ENCODE measurements at places on chromosomes 6 and 20.

GRCh38 chr20:25626779-25627178, 3.0 kb upstream of the NANP start:
- DNase-seq = no peak

DNA sequence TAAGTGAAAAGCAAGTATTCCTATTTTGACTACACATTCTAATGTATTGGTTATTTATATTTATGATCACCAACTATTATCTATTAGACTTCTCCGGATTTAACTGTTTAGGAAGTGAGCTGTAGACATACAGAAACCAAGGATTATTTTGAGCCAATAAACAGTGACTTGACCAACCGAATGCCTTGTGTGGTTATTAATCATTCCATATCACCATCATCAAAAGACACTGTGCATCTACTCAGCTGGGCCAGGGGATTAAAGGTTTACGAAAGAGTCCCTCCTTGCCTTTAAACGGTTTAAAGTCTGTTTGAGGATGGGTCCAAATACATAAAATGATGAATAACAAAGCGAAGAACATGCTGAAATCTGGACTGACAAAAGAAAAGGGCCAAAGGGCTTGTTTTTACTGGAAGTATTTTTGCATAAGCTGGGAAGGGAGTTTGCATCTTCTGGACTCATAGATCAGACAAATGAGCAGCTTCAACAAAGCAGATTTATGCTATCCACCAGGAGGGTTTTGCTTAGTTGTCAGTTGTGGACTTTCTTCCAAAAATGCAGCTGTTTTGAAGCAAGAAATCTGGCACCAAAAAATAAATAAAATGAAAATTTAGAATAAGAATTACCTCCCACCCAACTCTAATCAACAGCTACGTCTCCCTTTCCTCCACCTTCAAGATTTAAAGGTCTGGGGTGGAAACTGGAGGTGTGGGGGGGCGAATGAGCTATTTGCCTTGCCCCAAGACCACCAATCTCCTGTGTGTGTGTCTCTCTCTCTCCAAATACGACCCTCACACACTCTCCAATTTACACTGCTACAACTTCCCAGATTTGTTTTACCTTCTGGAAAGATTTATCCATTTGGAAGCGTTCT, 33.6 kb upstream of the ID4 start:
- no peak for DNase-seq

DNA sequence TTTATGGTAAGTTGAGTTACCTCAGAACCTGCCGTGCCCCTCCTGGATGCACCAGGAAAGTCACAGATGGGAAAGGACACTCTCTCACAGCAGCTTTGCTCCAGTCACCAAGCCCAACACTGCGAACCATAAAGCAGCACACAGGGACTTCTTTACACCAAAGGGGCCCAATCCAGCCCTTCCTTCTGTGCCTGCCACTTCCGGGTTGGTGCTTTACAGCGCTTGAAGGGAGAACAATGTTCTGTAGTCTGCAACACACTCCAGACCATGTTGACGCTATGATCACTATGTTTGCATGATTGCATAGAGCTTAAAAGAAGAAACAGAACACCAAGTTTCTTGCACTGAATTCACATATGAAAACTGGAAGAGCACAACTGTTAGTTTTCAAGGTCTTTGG, 57.1 kb downstream of the SERAC1 start:
- no peak for DNase-seq

DNA sequence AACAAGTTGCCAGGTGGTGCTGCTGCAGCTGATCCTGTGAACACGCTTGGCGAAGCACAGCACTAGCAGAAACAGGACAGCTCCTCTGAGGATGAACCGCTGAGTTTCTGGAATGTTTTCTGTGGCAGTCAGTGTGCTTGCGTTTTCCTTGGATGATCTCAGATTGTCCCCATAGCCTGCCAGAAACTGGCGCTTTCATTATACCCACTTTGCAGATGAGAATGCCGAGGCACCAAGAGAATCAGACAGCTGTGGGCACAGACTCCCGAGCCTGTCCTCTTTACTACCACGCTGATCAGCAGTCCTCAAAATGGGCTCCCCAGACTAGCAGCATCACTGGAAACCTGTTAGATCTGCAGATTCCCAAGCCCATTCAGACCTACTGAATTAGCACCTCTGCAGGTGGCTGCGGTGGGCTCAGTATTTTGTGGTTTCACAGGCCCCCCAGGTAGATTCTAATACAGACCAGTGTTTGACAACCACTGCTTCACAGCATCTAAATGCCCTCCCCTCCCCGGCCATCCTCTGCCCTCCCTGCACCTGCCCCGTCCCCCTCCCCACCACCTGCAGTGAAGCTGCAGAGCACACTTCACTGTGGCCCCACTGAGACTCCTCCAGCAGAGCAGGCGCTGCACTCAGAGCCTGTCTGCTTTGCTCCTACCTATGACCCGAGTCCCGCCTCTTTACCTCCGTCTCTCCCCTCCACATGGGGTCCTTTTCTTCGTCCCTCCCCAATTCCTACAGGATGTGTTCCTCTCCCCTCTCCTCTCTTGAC, 29.6 kb downstream of the SPATA2 start:
- no peak for DNase-seq

DNA sequence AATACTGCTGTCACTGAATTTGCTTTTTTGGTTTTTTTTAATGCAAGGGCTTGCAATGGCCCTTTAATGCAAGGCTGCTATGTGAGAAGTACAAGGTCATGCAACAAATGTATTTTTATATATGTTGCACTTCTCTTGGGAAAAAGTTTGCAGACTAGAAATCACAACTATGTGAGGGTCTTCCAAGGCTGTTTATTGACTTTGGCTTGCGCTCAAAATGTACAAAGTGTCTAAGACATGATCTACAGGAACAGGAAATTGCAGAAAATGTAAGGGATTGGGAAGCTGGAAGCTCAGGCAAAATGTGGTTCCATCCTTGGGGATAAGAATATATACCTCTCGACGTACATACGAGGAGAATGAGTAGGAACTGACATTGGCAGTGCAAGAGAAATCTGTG, 92.2 kb upstream of the F13A1 start:
- no peak for DNase-seq

DNA sequence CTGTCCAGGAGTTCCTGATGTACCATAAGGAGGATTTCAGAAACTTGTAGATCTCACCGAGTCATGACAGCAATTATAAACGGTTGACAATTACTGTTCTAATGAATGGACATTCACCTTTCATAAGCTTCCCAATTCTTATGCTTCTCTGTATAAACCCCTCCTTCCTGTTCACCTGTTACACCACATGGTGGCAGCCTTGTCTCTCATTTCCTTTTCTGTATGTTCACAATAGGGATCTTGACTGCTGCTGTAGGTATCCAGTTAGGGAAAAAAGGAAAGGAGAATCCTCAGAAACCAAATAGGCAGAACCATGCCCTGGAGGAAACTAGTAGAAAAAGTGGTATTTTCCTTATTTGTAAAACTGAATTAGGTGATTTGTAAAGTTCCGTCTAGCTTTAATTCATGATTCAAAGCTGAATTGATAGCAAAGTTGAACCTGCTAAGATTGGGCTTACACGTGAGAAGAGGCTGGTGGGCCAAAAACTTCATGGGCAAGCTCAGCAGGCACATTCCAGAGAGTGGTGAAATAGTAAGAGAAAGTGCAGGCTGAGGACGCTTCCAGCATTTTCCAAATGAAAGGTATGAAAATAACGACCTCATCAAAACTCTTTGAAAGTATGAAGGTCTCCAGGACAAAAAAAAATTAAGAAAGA, 29.0 kb upstream of the TBPL1 start:
- DNase-seq = no peak

DNA sequence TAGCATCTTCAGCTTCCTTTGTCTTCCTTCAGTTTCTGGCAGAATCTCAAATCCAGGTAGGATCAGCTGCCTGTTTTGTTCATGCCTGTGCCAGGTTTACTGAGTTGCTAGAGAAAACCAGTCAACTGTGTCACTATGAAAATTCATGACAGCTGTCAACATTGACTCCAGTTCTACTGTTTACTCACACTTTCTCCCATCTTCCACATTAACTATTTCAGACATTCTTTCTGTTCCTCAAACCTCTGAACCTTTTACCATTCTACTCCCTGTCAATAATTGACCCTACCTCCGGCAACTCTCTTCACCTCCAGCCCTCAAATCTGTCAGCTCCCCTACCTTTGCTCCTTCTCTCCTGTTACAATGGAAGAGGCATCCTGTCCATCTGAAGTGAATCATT, 8.5 kb downstream of the ENPP4 start:
- no peak for DNase-seq

GRCh38 chr6:46993846-46994245, 48.3 kb downstream of the ADGRF1 start:
- DNase-seq = no peak

DNA sequence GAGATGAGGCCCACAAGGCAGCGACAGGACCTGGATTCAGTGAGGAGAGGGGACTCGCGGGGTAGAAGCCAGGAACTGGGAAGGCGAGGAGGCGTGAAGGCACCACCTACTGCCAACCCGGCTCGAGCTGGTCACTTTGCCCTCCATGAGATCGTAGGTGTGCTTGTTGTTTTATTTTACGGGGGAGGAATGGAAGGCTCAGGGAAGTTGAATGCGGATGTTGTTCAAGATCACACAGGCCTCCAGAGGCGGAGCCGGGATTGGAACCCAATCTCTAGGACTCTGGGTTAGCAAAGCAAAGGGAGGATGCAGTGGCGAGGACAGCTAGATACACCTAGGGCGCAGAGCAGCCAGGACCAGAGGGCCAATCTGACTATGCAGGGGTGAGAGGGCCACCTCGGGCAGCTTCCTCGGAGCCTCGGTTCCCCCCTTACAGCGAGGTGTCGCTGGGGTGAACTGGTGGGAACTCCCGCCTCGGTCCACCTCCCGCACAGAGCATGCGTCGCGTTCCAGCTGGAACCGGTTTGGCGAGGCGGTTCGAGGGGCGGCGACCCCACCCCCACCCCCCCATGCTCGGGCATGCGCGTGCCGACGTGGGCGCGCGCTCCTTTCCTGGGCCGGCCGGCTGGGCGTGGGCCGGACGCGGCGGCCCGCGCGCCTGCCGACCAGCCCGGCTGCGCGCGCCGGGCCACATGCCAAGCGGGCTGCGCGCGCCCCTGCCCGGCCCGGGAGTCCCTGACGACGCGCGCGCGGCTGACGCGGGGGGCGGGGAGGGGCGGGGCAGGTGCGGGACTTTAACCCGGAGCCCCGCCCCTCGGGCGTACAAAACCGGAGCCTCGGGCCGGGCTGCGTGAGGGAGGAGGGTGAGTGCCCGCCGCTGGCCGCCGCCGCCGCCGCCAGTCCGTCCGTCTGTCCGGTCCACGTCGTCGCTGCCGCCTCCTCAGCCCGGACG, 80.4 kb upstream of the MYL9 start:
- peak; percentile 85 for DNase-seq

GRCh38 chr6:53426667-53427270, 78.0 kb upstream of the ELOVL5 start:
- DNase-seq = no peak

DNA sequence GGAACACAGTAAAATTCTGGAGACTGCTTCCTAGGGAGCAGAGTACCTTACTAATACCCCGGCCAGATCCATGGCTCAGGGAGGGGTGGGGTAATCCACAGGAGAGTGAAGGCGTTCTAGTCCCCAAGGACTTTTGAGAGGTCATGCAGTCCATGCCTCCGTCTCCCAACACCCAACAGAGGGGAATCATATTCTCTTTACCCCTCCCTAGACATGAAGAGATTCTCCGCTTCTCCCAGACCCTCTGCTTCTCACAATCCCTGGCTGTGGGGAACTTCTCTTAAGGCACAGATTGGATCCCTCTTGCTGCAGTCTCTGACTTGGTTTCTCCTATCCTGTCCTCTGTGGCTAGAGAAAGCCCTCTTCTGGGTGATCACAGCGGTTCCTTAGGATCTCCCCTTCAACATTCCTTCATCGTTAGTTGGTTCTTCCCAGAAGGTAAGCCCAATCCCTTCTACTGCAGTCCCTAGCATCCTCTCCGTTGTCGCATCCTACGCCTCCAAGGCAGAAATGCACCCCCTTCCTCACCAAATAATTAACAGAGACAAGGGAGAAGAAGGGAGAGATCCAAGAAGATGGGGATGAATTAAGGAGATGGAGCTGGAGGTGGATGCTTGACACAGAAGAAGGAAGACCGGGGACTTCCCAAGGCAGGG, 562 bp downstream of the GGT7 start:
- no peak for DNase-seq

DNA sequence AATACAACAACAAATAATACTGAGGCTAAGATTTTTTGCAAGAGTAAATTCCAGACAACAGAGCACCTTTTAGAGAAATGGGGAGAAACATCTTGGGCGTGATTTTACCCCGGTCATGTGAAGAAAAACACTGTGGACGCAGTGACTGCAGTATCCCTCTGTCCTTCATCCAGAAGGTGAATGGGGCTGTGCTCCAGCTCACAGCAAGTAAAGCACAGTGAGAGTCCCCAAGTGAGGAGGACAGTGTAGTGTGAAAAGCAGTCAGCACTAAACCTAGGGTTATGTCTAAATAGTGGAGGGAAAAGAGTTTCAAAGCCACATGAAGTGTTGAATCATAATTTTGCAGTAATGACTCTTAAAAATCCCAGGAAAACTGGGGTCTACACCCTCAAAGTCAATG, 338.4 kb downstream of the PACRG start:
- no peak for DNase-seq

GRCh38 chr6:25698631-25699030, 46.6 kb downstream of the SCGN start:
- no peak for DNase-seq

DNA sequence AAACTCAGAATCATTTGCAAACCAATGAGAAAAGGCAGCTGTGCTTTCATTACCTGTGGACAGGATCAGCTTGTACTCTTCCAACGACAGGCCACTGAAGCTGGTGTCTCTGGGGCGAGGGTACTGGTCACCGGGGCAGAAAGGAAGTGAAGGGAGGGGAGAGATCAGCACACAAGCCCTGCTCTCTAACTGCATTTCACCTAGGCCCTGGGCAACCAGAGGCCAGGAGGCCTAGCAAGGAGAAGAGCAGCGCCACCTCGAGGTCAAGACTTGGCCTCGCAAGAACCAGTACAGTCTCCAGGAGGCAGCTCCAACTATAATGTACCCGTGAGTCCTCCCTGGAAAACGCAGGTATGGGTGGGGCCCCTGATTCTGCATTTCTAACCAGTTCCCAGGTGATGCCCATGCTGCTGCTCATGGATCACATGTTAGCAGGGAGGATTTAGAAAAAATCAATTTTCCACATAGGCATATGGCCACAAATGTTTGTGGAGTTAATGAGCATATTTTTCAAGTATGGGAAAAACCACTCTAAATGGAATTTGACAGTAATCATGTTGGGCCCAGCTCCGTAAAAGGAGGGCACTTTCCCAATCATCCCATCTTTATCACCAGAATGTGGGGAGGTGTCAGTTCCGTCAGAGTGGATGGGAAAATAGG, 11.0 kb downstream of the UQCC2 start:
- peak; percentile 59 for DNase-seq

- DNase-seq = no peak
Observed at GRCh38 chr6:41607736-41608135, 30.5 kb upstream of the MDFI start.

- peak; percentile 12 for DNase-seq
Observed at GRCh38 chr6:101626269-101626668, 232.8 kb downstream of the GRIK2 start.

- DNase-seq = no peak
Observed at GRCh38 chr20:53639647-53640440, 46.2 kb upstream of the ZNF217 start.

Measured in posterior cingulate gyrus (tissue), 11 donors.